ENCODE measurements at places on chromosomes 13 and 19. TPM values are rescaled to one million over a fixed set of nuclear protein-coding genes. Genes with fewer than 3 reads are reported as not detected.

Gene TMC4
- total RNA-seq, result 1.2 TPM

Gene NPHS1
- not detected for total RNA-seq

Gene RDH8
- not detected for total RNA-seq

GRCh38 chr13:101140087-101140770, 276.1 kb downstream of the NALCN start:
- DNase-seq, result no peak

GRCh38 chr13:67464154-67464553, 234.0 kb upstream of the PCDH9 start:
- no peak for DNase-seq

- DNase-seq, result no peak
These were observed 5.8 kb upstream of the RFXAP start for GRCh38 chr13:36813225-36813624.

- DNase-seq, result no peak
These were observed 73.4 kb upstream of the FLT1 start for GRCh38 chr13:28568286-28568685.

DNA sequence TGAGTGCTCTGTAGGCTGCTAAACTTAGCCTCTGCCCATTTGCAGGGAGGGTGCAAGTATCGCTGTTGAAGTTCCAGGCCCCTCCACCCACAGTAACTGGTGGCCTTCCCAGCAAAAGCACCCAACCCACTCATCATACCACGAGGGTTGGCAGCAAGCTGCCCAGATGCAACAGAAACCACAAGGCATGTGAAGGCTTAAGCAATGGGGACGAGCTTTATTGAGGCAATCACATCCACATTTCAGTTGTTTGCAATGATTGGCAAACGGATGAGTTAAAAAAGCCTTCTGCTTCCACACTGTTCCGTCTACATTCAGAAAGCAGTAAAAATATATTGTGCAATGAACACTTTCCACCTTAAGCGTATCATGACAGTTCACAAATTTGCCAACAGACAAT, 10.3 kb downstream of the GJB6 start:
- DNase-seq, result no peak

GRCh38 chr13:97515643-97516042, 81.7 kb downstream of the RAP2A start:
- no peak for DNase-seq

- DNase-seq, result no peak
These were observed 23.4 kb downstream of the RDH8 start for GRCh38 chr19:10036601-10037071.

GRCh38 chr13:106186366-106187030, 349.0 kb downstream of the EFNB2 start:
- no peak for DNase-seq

DNA sequence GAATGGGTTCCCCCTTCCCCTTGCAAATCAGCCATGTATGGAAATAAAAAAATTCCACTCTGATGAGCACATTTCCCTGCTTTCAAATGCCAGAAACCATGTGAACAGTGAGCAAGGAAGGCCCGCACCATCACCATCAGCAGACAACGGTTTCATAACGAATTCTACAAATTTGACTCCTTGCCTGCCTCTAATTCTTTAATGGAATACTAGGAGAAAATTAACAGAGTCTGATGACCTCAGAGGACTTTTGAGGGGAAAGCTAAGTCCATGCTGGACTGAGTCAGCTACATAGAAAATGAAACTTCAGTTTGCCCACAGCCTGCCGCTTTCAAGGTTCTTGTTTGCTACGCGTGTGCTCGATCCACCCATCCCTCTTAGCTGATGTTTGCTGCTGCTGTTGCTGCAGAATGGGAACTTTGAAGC, 46.7 kb upstream of the KL start:
- no peak for DNase-seq

DNA sequence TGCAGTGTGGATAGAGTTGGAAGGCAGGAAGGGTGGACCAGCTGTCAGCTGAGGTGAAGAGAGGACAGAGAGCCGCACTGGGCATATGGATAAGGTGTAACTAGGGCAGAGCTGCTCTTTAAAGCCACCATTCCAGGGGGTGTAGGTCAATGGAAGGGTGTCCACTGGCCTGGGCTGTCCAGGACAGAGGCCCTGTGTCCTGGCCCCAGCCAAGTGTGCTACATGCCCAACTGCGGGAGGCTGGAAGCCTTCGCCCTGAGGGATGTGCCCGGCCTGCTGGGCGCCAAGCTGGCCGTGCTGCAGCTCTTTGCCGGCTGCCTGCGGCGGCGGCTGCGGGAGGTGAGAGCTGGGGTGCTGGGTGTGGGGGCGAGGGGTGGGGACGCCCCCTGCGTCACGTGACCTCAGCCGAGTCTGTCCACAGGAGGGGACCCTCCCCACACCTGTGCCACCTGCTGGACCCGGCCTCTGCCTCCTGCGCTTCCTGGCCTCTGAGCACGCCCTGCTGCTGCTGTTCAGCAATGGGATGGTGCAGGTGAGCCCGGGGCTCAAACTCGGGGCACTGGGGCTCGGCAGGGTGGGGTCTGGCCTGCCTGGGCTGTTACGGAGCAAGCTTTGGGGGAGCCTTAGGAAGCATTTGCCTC, 9.8 kb downstream of the PLK5 start:
- no peak for DNase-seq

- DNase-seq, result no peak
These were observed 2.7 kb upstream of the RASAL3 start for GRCh38 chr19:15466851-15467733.

All from omental fat pad (tissue), 4 donors.